Left lung (tissue), 14 donors: ENCODE measurements at places on chromosomes 1 and 21. TPM values are rescaled to one million over a fixed set of nuclear protein-coding genes. Genes with fewer than 3 reads are reported as not detected.

DNA sequence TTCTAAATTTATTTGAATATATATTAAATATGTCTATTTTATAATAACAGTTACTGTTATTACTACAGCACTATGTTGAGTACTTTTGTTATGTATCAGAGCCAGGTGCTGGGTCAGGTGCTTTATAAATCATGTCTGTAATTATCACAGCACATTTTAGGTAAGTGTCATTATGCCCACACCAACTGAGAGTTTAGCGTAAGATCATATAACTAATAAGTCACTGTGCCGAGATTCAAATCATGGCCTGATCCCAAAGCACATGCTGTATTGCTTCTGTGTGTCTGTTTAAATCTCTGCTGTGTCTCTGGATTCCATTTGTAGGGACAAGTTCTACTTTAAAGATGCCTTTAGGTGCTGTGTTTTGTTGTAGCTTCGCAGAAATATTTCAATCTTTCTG lies 1.9 kb downstream of the GPSM2 start:
- H3K27me3 ChIP-seq = no peaks in the 10 kb centered on the region
- DNase-seq = no peak

DNA sequence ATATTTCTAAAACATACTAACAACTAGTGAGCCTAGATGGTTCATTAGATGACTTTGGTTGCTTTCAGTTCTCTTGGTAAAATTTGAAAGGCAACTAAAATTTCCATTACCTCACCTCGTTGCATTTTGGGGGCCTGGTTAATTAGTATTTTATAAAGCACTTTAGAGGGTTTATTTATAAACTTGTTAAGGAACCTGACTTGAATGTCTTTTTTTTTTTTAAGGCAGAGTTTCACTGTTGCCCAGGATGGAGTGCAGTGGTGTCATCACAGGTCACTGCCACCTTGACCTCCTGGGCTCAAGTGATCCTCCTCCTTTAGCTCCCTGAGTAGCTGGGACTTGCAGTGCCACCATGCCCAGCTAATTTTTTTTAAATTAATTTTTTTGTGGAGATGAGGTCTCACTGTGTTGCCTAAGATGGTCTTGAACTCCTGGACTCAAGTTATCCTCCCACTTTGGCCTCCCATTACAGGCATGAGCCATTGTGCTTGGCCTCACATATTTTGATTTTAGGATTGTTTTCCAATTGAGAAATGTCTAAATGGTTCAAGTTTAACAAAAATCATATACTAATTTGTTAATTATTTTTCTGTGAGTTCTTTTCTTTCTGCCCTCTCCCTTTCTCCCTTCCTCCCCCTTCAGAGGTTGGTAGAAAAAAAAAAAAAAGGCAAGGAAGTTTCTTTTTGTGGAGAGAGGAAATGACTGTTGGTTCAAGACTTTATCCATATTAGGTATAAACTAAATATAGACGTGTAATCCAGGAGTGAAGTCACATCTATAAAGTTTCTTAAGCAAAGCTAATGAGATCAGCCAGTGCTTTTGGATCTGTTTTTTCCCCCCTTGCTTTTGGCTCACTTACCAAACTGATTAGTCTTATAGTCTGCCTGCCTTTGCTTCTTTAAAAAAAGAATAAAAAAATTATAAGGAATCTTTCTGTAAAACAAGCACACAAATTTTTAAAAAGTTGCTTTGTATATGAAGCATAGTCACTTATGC lies 24.7 kb downstream of the CLIC4 start:
- no peaks in the 10 kb centered on the region for H3K27me3 ChIP-seq
- DNase-seq = peak; percentile 28
- H3K36me3 ChIP-seq = peaks cover 12% of the 10 kb centered on the region

- no peaks in the 10 kb centered on the region for H3K4me1 ChIP-seq
- no peak overlapping the region for H3K4me3 ChIP-seq
- DNase-seq = peak; percentile 52
Observed at GRCh38 chr1:6447818-6448748, 17.9 kb downstream of the TNFRSF25 start.

DNA sequence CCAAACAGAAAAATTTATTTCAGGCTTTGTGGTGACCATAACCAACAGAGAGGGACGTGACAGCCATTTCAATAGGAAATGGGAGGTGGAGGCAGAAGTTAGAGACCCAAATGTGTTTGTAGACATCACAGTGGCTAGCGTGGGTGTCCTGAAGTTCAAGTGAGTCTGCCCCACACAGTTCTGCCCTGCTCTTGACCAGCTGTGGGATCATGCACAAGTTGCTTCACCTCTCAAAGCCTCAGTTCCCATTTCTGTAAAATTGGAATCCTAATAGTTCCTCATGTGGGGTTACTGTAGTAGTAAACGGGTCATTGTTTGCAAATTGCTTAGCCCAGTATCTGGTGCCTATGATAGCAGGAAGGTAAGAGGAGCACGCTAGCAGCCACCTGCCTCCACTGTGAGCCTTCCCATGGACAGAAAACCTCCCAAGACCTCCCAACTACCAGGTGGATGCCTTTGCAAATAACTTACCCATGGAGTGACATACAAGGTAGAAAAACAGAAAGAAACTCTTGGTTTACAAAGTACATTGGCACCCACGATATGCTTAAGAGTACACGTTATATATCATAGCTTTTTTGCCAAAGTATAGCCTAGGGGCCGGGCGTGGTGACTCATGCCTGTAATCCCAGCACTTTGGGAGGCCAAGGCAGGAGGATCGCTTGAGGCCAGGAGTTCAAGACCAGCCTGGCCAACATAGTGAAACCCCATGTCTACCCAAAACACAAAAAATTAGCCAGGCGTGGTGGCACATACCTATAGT lies 29.1 kb downstream of the FHAD1 start:
- H3K27me3 ChIP-seq = no peaks in the 10 kb centered on the region
- H3K4me3 ChIP-seq = no peak overlapping the region
- no peak overlapping the region for H3K27ac ChIP-seq

Gene ARHGAP29
- total RNA-seq = 42.3 TPM

GRCh38 chr1:24536391-24536840 lies 19.5 kb upstream of the NCMAP start:
- peaks cover 9% of the 10 kb centered on the region for H3K36me3 ChIP-seq
- no peak for DNase-seq
- H3K27ac ChIP-seq = no peak overlapping the region
- H3K4me3 ChIP-seq = no peak overlapping the region

Gene WNT2B
- total RNA-seq = 5.3 TPM

DNA sequence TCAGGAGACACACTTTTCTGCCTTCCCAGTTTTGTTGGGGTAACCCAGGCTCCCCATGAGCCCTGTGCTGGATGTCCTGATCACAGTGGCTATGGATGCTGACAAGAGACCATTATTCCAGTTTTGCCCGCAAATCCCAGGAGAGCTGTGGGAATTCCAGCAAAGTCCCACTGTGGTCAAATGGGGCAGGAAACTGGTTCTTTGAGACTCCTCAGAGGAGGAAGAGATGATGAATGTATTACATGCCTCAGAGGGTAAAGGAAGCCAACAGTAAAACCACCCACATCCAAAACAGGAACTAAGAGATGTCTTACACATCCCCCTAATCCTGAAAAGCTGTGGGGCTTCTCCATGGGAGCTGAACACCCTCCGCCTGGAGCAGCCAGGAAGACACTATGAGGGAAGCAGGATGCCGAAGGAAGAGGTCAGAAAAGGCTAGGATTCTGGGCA lies 12.8 kb upstream of the MPZL1 start:
- H3K4me3 ChIP-seq = no peak overlapping the region
- H3K4me1 ChIP-seq = no peaks in the 10 kb centered on the region
- no peaks in the 10 kb centered on the region for H3K27me3 ChIP-seq
- no peak for DNase-seq

Gene CFHR1
- not detected for total RNA-seq

Gene CYP2J2
- total RNA-seq = 3.5 TPM

DNA sequence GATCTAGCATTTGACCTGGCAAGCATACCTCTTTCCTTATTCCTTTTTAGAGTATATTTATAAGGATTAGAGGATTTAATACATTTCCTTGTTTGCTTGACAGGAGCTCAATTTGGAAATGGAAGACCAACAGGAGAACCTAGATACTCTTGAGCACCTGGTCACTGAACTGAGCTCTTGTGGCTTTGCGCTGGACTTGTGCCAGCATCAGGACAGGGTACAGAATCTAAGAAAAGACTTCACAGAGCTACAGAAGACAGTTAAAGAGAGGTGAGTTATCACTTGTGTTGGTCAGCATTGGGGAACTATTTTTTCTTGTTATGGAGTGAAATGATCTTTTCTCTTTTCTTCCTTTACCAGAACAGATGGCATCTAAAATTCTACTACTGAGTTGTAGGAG lies 123.4 kb upstream of the BMP8A start:
- H3K36me3 ChIP-seq = peaks cover 97% of the 10 kb centered on the region
- H3K27ac ChIP-seq = no peak overlapping the region
- no peaks in the 10 kb centered on the region for H3K4me1 ChIP-seq
- no peaks in the 10 kb centered on the region for H3K27me3 ChIP-seq
- H3K4me3 ChIP-seq = no peak overlapping the region

DNA sequence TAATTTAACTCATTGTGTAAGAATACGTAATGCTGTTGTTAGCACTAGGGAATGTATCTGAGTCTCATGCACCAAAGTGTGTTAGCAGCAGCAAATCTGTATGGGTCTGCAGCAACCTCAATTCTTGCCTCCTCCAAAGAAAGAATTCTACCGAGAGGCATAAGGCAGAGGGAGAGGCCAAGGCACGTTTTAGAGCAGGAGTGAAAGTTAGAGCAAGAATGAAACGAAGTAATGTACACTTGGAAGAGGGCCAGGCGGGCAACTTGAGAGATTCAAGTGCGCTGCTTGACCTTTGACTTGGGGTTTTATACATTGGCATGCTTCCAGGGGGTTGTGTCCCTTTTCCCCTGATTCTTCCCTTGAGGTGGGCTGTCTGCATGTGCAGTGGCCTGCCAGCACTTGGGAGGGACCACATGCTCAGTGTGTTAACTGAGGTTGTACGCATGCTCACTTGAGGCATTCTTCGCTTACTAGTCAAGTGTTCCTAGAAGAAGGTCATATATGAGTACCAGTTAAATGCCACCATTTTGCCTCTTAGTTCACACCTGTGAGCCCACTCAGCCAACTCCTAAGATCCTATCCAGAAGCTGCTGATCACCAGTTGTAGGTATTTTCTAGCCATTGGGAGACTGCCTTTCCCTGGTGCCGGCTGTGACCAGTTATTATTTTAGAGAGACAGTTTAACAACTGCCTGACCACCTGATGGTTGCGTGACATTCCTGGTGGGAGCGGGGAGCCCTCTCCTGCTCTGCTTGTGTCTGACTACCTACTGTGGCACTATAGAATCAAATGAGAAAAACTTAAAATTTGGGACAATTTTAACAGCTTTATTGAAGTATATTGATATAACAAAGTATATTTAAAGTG lies 2.7 kb upstream of the CNN3 start:
- peaks cover 50% of the 10 kb centered on the region for H3K27me3 ChIP-seq
- no peak for DNase-seq
- H3K4me3 ChIP-seq = no peak overlapping the region
- H3K27ac ChIP-seq = peak overlapping the region; percentile 99
- peaks cover 5% of the 10 kb centered on the region for H3K36me3 ChIP-seq

Gene PKLR
- total RNA-seq = not detected

- H3K27ac ChIP-seq = no peak overlapping the region
- DNase-seq = no peak
- H3K4me1 ChIP-seq = no peaks in the 10 kb centered on the region
- no peaks in the 10 kb centered on the region for H3K27me3 ChIP-seq
- no peak overlapping the region for H3K4me3 ChIP-seq
Observed at GRCh38 chr1:37949524-37950152, 2.8 kb upstream of the INPP5B start.

DNA sequence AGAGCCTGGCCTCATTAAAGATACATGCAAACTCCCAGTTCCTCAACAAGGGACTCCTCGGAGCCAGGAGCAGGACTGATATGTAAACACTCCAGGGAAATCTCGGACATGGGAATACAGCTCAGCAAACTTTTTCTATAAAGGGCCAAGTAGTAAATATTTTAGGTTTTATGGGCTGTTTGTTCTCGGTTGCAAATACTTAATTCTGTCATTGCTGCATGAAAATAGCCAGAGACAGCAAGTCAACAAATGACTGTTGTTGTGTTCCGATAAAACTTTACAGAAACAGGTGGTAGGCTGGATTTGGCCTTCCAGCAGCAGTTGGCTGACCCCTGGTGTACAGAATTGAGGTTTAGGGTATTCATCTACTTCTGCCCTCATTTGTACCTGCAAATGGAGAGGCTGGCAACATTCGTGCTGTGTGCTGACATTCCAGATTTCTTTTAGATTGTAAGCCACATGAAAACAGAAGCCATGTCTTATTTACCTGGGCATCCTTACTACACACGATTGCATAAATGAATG lies 360.3 kb downstream of the NTNG1 start:
- no peaks in the 10 kb centered on the region for H3K4me1 ChIP-seq
- DNase-seq = no peak
- H3K27ac ChIP-seq = no peak overlapping the region
- peaks cover 22% of the 10 kb centered on the region for H3K27me3 ChIP-seq

GRCh38 chr1:115266729-115267421 lies 71.2 kb downstream of the NGF start:
- H3K4me3 ChIP-seq = no peak overlapping the region
- H3K27ac ChIP-seq = no peak overlapping the region
- no peak for DNase-seq
- no peaks in the 10 kb centered on the region for H3K36me3 ChIP-seq

Gene MRPL24
- total RNA-seq = 42.8 TPM

Gene SIK1
- total RNA-seq = 33.3 TPM

GRCh38 chr21:45551316-45551715 lies 9.1 kb upstream of the SLC19A1 start:
- H3K4me1 ChIP-seq = peaks cover 37% of the 10 kb centered on the region
- H3K36me3 ChIP-seq = no peaks in the 10 kb centered on the region
- DNase-seq = no peak
- no peaks in the 10 kb centered on the region for H3K27me3 ChIP-seq
- H3K27ac ChIP-seq = peak overlapping the region; percentile 65

GRCh38 chr1:156662005-156662799 lies 15.0 kb downstream of the NES start:
- no peak for DNase-seq
- peak overlapping the region; percentile 68 for H3K27ac ChIP-seq
- H3K4me1 ChIP-seq = peaks cover 48% of the 10 kb centered on the region
- H3K27me3 ChIP-seq = peaks cover under 1% of the 10 kb centered on the region

- H3K4me1 ChIP-seq = peaks cover 15% of the 10 kb centered on the region
- no peaks in the 10 kb centered on the region for H3K36me3 ChIP-seq
- DNase-seq = no peak
- H3K27ac ChIP-seq = no peak overlapping the region
- H3K4me3 ChIP-seq = no peak overlapping the region
Observed at GRCh38 chr1:109764561-109765482, 1.1 kb upstream of the EPS8L3 start.

DNA sequence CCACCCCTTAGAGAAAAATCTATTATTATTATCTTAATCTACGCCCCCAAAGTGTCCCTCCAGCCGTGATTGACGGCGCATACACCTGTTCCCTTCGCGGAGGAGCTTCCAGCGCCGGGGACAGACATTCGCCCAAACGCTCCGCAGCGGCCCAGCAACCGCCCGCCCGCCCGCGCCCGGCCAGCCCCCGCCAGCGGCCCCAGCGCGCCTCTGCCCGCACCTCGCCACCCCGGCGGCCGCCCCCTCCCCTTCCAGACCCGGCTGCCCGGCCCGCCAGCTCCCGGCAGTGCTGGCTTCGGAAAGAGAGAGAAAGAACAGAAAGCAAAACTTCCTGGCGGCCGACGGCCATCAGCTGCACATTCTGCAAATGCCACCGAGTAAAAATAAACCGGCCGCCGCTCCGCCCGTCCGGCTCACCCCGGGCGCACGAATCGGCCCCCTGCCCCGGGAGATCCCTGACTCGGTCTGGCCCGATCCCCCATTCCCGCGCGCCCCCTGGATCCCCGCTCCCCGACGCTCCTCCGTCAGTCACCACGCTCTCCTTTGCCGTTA lies 1.6 kb downstream of the CASZ1 start:
- H3K27ac ChIP-seq = no peak overlapping the region
- peaks cover 46% of the 10 kb centered on the region for H3K4me1 ChIP-seq
- no peaks in the 10 kb centered on the region for H3K36me3 ChIP-seq
- no peak for DNase-seq

Gene GCSAML
- 0.84 TPM for total RNA-seq
